Stimulated activated naive B cell treated with anti-CD40 and anti-IgM and Interleukin-4, amounts not matched to agents 10 μg/mL and 1 μg/mL and 100 μg/mL, for 72 hours (primary cell): ENCODE measurements at places on chromosomes 16 and 17.

DNA sequence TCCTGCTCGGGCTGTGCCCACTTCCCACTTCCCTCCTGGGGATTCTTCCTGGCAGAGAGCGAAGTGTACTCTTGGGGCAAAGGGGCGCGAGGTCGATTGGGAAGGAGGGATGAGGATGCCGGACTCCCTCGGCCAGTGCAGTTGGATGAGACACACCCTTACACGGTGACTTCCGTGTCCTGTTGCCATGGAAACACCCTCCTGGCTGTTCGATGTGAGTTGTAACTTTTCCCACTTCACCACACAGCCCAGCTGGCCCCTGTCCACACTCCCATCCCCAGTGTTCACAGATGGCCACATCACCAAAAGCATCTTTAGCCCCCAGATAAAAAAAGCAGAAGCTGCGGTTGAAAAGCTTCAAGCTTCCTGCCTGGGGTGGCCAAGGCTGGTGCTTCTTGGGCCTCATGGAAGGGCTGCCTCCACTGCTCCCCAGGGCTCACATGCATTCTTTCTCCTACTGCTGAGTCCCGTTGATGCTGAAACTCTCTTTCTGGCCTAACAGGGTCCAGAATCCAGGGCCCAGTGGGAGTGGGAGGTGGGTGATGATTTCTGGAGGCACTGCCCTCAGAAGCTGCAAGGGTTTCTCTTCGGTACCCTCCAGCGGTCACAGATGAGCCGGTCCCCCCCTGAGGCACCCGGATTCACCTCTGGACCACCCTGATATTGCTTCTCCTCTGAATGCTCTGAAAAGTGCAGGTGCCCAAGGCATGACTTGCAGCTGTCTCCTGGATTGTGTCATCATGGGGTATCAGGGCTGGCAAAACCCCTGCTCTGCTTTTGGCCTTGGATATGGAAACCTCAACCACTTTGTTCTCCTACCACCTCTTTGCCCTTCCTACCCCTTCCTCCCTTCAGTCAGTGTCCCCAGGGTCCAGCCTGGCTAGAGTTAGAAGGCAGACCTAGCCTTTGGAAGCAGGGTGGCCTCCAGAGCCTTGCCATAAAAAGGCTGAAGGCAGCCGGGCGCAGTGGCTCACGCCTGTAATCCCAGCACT, 2.2 kb upstream of the TRAF4 start:
- no peaks in the 10 kb centered on the region for H3K27me3 ChIP-seq
- peaks cover 71% of the 10 kb centered on the region for H3K36me3 ChIP-seq
- DNase-seq = peak; percentile 73
- peak overlapping the region; percentile 97 for H3K27ac ChIP-seq

DNA sequence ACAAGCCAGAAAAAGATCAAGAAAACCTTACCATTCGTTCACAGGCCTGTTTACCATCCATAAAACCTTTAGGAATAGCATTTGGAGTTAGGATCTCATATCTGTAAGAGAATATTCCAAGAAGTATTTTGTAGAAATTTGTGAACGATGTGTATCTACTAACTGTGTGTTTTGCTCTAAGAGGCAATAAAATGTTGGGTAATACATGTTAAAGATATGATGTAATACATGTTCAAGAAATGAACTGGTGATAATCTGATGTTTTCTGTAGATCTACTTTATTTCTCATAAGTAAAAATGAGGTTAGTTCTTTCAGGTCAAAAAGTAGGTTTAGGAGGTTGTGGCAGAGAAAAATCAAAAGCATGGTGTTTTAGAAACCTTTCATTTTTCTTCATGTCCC, 83.2 kb downstream of the NDEL1 start:
- DNase-seq = no peak
- peaks cover 6% of the 10 kb centered on the region for H3K36me3 ChIP-seq
- no peak overlapping the region for H3K4me3 ChIP-seq
- H3K27me3 ChIP-seq = no peaks in the 10 kb centered on the region

DNA sequence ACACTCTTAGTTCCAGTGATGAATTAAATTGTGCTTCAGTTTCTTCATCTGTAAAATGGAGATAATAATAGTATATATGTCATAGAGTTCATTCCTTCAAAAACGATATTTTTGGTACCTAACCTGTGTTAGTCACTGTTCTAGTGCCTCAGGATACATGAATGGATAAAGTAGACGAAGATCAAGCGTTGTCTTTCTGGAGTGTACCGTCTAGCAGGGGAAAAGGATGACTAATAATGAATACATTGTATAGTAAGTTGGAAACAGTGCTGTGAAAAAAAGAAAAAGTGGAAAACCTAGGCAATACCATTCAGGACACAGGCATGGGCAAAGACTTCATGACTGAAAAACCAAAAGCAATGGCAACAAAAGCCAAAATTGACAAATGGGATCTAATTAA, 8.6 kb downstream of the KRT10 start:
- no peak overlapping the region for H3K27ac ChIP-seq
- peaks cover 12% of the 10 kb centered on the region for H3K36me3 ChIP-seq
- no peak overlapping the region for H3K4me3 ChIP-seq
- H3K27me3 ChIP-seq = peaks cover 50% of the 10 kb centered on the region

- H3K36me3 ChIP-seq = no peaks in the 10 kb centered on the region
- H3K27me3 ChIP-seq = peaks cover 7% of the 10 kb centered on the region
- H3K4me1 ChIP-seq = no peaks in the 10 kb centered on the region
- no peak overlapping the region for H3K27ac ChIP-seq
- no peak for DNase-seq
- H3K4me3 ChIP-seq = no peak overlapping the region
Observed at GRCh38 chr17:14947671-14948070, 317.5 kb downstream of the PMP22 start.

DNA sequence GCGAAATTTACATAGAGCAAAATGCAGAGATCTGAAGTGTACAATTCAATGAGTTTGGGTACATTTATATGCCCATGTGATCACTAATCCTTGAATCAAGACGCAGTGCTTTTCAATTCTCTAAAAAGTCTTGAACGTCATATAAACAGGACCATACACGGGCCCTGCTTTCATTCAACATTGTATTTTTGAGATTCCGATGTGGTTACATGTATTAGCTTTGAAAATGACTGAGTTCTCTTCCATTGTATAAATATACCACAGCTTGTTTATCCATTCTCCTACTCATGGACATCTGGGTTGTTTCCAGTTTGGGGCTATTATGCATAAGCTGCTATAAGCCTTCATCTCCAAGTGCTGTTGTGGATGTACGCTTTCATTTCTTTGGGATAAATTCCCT, 45.5 kb downstream of the ZCCHC14 start:
- no peak overlapping the region for H3K4me3 ChIP-seq
- peaks cover 2% of the 10 kb centered on the region for H3K36me3 ChIP-seq
- H3K4me1 ChIP-seq = peaks cover 3% of the 10 kb centered on the region
- no peak for DNase-seq

- no peaks in the 10 kb centered on the region for H3K27me3 ChIP-seq
- DNase-seq = no peak
- H3K27ac ChIP-seq = no peak overlapping the region
- no peaks in the 10 kb centered on the region for H3K4me1 ChIP-seq
- H3K36me3 ChIP-seq = peaks cover 4% of the 10 kb centered on the region
Observed at GRCh38 chr16:85699628-85700027, 10.9 kb upstream of the GINS2 start.

DNA sequence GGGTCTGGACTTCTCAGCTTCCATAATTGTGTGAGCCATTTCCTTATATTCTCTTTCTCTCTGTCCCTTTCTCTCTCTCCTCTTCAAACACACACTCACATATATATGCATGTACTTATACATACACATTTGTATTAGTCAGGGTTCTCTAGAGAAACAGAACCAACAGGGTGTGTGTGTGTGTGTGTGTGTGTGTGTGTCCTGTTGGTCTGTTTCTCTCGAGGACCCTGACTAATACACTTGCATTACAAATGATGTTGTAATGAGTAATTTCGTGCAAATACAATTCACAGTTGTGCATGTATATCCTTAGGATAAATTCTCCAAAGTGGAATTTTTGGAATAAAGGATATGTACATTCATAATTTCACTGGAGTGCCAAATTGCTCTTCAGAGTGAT, 115.3 kb downstream of the NPIPB5 start:
- DNase-seq = no peak
- H3K4me3 ChIP-seq = no peak overlapping the region
- H3K36me3 ChIP-seq = no peaks in the 10 kb centered on the region
- H3K27me3 ChIP-seq = no peaks in the 10 kb centered on the region

GRCh38 chr16:55697867-55698266, 42.1 kb downstream of the SLC6A2 start:
- DNase-seq = no peak
- peaks cover 20% of the 10 kb centered on the region for H3K27me3 ChIP-seq
- H3K36me3 ChIP-seq = no peaks in the 10 kb centered on the region
- H3K4me1 ChIP-seq = no peaks in the 10 kb centered on the region
- no peak overlapping the region for H3K4me3 ChIP-seq

DNA sequence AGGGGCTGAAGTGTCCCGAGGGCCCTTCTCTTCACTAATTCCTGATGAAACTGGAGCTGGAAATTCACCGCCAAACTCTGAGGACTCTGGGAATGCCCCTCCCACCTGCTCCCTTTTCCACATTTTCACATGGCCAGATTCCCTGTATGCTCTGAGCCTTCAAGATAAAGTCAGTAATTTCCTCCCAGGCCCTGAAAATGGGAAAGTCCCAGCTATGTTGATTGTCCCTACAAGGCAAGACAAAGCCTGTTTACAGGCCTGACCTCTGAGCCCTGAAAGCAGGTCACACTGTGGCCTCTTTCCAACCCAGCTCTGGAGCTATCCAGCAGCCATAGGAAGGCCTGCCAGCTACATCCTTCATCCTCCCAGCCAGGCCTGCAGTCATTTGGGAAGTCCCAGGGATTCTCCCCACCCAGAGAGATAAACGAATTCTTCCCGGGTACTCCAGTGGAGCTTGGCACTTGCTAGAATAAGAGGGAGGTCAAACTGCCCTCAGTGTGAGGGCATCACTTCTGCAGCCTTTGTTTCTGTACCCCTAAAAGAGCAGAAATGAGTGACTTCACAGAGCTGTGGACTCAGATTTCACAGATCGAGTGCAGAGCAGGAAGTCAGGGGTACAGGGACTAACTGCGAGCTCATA, 19.6 kb upstream of the CCL2 start:
- H3K4me3 ChIP-seq = no peak overlapping the region
- no peak for DNase-seq
- H3K27me3 ChIP-seq = peaks cover 14% of the 10 kb centered on the region
- peaks cover 45% of the 10 kb centered on the region for H3K4me1 ChIP-seq

- no peak overlapping the region for H3K4me3 ChIP-seq
- no peaks in the 10 kb centered on the region for H3K4me1 ChIP-seq
- H3K27ac ChIP-seq = peak overlapping the region; percentile 25
- no peaks in the 10 kb centered on the region for H3K27me3 ChIP-seq
- DNase-seq = no peak
- H3K36me3 ChIP-seq = no peaks in the 10 kb centered on the region
Observed at GRCh38 chr17:58680038-58680369, 11.8 kb downstream of the TEX14 start.

GRCh38 chr17:65677932-65678331, 116.5 kb upstream of the AXIN2 start:
- H3K36me3 ChIP-seq = peaks cover 3% of the 10 kb centered on the region
- H3K27me3 ChIP-seq = no peaks in the 10 kb centered on the region
- H3K4me3 ChIP-seq = no peak overlapping the region
- no peak overlapping the region for H3K27ac ChIP-seq
- DNase-seq = no peak

- H3K4me3 ChIP-seq = peak overlapping the region; percentile 44
- DNase-seq = no peak
- H3K4me1 ChIP-seq = peaks cover 71% of the 10 kb centered on the region
- no peaks in the 10 kb centered on the region for H3K27me3 ChIP-seq
- peak overlapping the region; percentile 88 for H3K27ac ChIP-seq
Observed at GRCh38 chr17:78738278-78738677, 43.8 kb downstream of the CYTH1 start.

- H3K36me3 ChIP-seq = peaks cover 33% of the 10 kb centered on the region
- DNase-seq = no peak
- H3K4me1 ChIP-seq = peaks cover 20% of the 10 kb centered on the region
- no peaks in the 10 kb centered on the region for H3K27me3 ChIP-seq
- no peak overlapping the region for H3K4me3 ChIP-seq
- peak overlapping the region; percentile 54 for H3K27ac ChIP-seq
Observed at GRCh38 chr17:18099516-18099915, 9.0 kb upstream of the MYO15A start.

DNA sequence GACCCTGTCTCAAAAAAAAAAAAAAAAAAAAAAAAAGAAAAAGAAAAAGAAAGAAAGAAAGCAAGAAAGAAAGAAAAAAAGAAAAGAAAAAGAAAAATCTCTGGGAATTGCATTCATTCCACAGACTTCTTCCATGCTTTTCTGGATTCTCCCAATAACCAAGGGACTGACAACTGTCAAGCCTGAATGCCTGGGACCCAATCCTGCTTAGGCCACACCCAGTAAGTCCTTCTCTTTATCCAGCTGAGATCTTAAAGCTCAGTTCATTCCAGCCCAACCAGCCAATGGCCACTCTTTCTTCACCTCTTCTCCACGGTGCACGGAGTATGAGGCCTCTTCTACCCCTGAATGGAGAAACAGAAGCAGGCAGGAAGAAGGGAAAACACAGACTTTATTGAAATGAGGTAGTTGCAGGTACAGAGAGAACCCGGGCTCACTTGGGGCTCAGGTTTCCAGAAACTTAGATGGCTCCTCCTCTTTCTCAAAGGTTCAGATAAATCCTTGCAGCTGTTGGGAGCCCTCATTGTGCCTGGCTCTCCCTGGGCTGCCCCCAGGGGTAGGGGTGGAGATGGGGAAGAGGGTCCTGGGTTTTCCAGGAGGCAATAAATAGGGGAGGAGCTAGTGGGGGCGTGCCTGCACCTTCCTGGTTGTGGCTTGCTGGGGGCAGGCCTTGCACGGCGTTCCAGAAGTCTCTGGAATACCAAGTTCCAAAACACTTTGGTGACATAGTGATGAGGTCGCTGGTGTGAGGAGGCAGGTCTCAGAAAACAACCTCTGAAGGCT, 2.5 kb downstream of the HOXB1 start:
- H3K27ac ChIP-seq = no peak overlapping the region
- no peaks in the 10 kb centered on the region for H3K36me3 ChIP-seq
- H3K4me1 ChIP-seq = peaks cover 3% of the 10 kb centered on the region

- no peaks in the 10 kb centered on the region for H3K4me1 ChIP-seq
- no peak overlapping the region for H3K27ac ChIP-seq
- no peak overlapping the region for H3K4me3 ChIP-seq
- H3K36me3 ChIP-seq = no peaks in the 10 kb centered on the region
- DNase-seq = no peak
- no peaks in the 10 kb centered on the region for H3K27me3 ChIP-seq
Observed at GRCh38 chr16:74078511-74079231, 217.9 kb upstream of the PSMD7 start.

DNA sequence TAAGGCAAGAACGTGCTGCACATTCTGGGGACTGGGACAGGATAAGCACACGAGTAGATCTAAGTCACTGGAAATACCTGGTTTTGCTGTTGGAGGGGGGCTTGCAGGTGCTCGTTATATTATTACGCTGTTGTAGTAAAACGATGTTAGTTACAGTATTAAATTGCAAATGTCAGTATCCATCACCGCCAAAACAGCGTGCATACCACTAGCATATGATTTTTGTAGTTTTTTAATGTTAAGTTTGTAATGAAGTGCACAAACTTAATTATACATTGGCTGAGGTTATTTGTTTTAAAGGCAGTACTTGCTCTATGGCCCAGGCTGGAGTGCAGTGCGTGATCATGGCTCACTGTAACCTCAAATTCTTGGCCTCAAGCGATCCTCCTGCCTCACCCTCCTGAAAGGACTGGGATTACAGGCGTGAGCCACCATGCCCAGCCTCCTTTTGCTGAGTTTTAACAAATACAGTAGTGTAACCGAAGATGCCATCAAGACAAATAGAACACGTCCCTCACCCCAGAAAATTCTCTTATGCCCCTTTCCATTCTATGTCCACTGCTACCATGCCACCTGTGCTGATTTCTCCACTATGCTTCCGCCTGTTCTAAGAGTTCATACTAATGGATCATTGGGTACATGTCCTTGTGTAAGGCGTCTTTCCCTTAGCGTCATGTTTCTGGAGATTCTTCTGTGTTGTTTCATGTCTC, 20.7 kb upstream of the CSNK1D start:
- H3K27ac ChIP-seq = peak overlapping the region; percentile 76
- peaks cover 2% of the 10 kb centered on the region for H3K36me3 ChIP-seq
- peak overlapping the region; percentile 75 for H3K4me3 ChIP-seq
- peaks cover 62% of the 10 kb centered on the region for H3K4me1 ChIP-seq
